ENCODE measurements at places on chromosomes 16 and 17.

DNA sequence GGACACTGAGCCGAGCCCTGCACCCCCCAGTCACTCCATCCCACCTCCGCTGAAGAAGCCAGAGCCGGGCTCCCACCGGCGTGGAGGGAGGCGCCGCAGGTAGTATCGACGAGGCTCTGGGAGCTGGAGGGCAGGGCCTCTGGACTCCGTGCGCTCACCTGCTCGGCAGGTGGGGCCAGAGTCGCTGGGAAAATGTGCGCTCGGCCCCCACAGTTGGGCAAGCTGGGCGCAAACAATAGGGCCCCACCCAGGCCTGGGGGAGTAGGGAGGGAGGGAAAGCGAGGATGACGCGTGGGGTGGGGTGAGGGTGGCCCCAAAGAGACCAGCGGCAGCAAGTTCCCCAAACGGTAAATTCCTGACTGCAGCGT, 668 bp downstream of the JUP start:
- H3K36me3 ChIP-seq = no peaks in the 10 kb centered on the region
- H3K27me3 ChIP-seq = no peaks in the 10 kb centered on the region
- H3K4me3 ChIP-seq = peak overlapping the region; percentile 51
- H3K4me1 ChIP-seq = no peaks in the 10 kb centered on the region
- no peak overlapping the region for H3K27ac ChIP-seq

DNA sequence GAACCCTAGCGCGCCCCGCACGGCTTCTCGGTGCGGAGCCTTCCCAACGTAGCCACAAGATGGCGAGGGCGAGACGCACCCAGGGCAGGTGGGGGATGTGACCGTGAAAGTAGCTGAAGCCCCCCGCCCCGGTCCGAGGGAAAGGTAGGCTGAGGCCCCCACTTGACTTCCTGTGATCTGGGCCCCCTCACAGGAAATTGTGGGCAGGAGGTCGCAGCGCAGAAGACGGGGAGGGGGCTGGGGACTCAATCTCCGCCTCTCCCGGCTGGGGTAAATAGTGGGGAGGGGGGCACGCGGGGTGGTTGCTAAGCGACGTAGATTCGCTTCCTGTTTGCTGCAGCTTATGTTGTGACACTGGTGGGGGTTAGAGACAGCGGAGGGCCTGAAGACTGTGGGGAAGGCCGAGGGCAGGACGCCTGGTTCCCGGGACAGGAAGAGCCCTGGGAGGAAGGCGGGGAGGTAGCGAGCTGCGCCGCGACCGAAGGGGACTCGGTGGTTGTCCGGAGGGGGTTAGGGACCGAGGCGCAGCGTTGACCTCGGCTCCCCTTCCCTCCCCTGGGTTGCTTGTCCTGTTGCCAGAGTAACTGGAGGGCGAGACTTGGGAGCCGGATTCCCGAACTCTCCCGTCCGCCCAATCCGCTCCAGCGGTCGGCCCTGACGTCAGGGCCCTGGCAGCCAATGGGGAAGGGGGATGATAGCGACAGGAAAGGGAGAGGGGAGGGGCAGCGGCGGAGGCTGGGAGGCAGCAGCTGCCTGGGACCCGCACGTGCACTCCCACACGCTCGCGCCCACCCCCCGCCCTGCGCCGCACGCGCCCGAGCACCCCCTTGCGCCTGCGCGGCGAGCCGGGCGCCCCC, 1.2 kb downstream of the KDM6B start:
- DNase-seq = peak; percentile 98
- H3K27me3 ChIP-seq = no peaks in the 10 kb centered on the region
- peak overlapping the region; percentile 92 for H3K27ac ChIP-seq
- peak overlapping the region; percentile 73 for H3K4me3 ChIP-seq
- H3K36me3 ChIP-seq = no peaks in the 10 kb centered on the region
- no peaks in the 10 kb centered on the region for H3K4me1 ChIP-seq

DNA sequence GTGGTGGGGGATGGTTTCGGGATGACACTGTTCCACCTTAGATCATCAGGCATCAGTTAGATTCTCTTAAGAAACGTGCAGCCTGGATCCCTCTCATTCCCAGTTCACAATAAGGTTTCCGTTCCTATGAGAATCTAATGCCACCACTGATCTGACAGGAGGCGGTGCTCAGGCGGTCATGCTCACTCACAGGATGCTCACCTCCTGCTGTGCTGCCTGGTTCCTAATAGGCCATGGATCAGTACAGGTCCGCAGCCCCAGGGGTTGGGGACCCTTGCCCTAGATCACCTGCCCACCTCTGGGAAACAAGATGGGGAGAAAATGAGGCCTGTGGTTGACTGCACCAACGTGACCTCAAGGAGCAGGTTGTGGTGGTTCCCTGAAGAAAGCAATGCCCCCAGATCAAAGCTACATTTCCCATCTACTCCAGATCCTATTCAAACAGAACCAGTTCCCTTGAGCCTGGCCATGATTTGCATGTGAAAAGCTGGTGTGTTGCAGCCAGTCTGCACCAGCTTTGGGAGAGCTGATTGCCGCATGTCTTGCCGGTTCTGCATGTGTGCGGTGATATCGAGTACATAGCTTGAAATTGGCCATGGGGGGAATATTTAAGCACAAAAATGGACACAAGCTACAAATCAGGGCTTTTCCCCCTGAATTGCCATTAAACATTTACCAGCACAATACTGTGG, 183.2 kb upstream of the HSBP1 start:
- H3K4me3 ChIP-seq = no peak overlapping the region
- no peak overlapping the region for H3K27ac ChIP-seq
- no peaks in the 10 kb centered on the region for H3K27me3 ChIP-seq
- H3K36me3 ChIP-seq = no peaks in the 10 kb centered on the region
- no peaks in the 10 kb centered on the region for H3K4me1 ChIP-seq

DNA sequence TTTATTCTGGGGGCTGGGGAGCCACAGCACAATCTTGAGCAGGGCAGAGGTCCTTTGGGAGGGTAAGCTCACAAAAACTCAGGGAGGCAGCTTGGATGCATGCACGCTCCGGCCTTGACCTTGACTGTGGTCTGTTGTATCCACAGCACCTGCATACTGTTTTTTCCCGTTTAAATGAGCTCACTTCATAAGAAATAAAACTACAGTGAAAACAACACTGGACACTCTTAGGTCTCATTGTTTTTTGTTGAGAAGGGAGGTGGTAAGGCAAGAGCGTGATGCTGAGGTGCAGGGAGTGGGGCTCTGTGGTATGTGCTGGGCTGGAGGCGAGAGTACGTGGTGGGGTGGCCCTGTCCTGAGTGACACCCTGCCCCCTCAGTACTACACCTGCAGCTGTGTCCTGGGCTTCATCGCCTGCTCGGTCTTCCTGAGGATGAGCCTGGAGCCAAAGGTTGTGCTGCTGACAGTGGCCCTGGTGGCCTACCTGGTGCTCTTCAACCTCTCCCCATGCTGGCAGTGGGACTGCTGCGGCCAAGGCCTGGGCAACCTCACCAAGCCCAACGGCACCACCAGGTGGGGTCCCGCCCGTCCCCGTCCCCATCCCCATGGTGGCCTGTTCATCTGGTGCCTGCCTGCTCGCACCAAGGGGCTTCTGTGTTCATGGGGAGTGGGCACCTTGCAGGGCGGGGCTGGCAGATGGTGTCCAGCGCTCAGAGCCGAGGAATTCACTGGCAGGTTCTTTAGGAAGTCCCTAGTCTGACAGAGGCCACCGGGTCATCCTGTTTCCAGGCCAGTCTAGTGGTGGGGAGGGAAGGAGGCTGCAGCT, 44.2 kb downstream of the ADCY7 start:
- H3K36me3 ChIP-seq = no peaks in the 10 kb centered on the region
- DNase-seq = peak; percentile 59
- no peak overlapping the region for H3K4me3 ChIP-seq

DNA sequence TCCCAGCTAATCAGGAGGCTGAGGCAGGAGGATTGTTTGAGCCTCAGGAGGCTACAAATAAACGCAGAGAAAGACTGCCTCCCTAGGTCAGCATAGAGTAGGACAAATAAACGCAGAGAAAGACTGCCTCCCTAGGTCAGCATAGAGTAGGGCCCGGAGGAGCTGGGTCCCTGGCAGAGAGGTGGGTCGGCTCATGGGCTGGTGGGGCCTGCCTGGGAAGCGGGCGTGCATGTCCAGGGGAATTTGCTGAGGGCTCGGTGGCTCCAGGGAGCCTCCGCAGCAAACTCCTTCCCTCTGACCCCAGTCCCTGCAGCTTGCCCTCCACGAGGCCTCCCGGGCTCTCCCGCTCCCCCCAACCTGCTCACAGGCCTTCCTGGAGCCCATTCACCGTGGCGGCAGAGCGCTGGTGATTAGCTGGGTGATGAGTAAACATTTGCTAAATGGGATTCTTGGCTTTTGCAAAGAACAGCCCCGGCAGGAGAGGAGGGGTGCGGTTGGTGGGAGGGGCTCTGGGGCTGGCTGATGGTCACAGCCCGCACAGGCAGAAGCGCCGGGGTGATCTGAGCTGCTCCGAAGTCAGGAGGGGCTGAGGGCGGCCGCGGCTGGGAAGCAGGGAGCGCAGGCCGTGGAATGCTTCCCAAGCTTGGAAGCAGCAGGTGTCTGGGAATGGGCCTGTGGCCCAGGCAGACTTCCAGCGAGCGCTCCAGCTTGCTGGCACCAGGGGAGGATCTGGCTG, 93.1 kb downstream of the RTN4RL1 start:
- DNase-seq = no peak
- no peak overlapping the region for H3K4me3 ChIP-seq
- no peaks in the 10 kb centered on the region for H3K27me3 ChIP-seq
- H3K27ac ChIP-seq = no peak overlapping the region

Data from aorta (tissue), 5 donors.